ENCODE measurements at places on chromosomes 16 and 17. TPM values are rescaled to one million over a fixed set of nuclear protein-coding genes. Genes with fewer than 3 reads are reported as not detected.

MMP28 gene
- total RNA-seq: 61.5 TPM

CHD3 gene
- total RNA-seq: 138 TPM

CD300A gene
- total RNA-seq: 13.0 TPM

OR4D1 gene
- not detected for total RNA-seq

TK1 gene
- total RNA-seq: 1.8 TPM

CCL1 gene
- total RNA-seq: not detected

NAT9 gene
- total RNA-seq: 50.3 TPM

CORO1A gene
- total RNA-seq: 41.2 TPM

DRC3 gene
- total RNA-seq: 5.8 TPM

ABCC11 gene
- total RNA-seq: not detected

MTSS2 gene
- total RNA-seq: 75.9 TPM

HASPIN gene
- 0.36 TPM for total RNA-seq

GNGT2 gene
- 1.3 TPM for total RNA-seq

KRTAP2-1 gene
- total RNA-seq: not detected

ZPBP2 gene
- not detected for total RNA-seq

CLEC18B gene
- total RNA-seq: 5.8 TPM

INCA1 gene
- total RNA-seq: 1.6 TPM

SOX9 gene
- 42.0 TPM for total RNA-seq

SLC13A5 gene
- total RNA-seq: 0.62 TPM

SF3B3 gene
- total RNA-seq: 207 TPM

EFCAB5 gene
- total RNA-seq: 0.45 TPM

CD300LG gene
- total RNA-seq: 22.8 TPM

IGF2BP1 gene
- total RNA-seq: not detected

PHF12 gene
- total RNA-seq: 42.8 TPM

Measured in sciatic nerve (tissue), 2 donors.